ENCODE measurements at places on chromosomes 3 and 15.
A peak's percentile ranks its signal among the peaks of the same experiment; 100 is the strongest.

DNA sequence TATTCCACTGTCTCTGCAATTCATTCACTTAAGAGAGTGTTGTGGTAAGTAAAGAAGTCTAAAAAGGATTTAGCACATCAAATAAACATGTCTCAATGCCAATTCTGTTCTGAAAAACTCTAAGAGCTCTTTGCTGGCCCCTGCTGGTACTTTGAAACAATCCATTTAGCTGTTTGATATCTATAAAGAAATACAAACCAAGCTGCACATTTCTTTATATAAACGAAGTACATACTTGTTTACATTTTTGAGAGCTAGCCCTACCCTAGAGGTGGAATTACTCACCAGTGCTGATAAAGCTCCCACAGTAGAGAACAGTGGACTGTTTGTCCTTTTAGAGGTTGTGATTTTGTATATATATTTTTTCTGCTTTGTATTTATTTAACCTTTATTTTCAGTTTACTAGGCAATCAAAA is 75.5 kb downstream of the NEDD4 start:
- DNase-seq = no peak

DNA sequence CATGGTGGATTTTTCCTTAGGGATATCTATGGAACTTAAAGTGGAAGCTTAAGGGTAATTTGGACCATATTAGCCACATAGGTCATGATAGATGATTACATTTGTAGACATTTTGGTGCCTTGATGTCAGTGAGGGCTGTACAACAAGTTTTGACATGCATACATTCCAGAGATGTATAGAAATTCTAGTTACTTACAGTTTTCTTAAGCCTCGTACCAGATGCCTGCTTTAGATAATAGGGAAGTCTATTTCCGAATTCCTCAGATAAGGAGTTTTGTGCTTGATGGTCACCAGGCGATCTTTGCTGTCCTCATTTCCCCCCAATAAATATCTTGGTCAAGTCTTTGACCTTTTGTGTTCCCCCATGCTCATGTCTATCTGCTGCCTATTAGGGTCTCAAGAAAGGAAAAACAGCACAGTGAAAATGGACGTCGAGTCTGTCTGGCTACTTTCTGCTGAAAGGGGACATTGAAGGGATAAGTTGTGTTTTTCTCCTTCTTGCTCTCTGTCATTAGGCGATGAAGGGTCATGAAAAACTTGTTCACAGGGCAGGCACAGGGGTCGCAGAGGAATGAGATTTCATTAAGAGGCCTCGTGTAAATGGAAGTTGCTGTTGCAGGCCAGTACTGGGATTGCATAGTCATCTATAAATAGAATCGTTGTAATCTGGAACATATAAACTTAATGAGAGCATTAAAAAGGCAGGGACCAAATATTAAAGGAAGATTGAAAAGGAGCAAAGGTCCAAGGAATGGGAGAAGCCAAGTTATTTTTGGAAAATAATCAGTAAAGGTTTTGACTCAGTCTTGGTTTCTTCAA is 20.0 kb upstream of the SENP7 start:
- no peak for DNase-seq

GRCh38 chr15:63380151-63380807 is 1.4 kb downstream of the CA12 start:
- DNase-seq = no peak

- DNase-seq = no peak
Observed at GRCh38 chr3:61356685-61357084, 105.4 kb upstream of the FHIT start.

- no peak for DNase-seq
Observed at GRCh38 chr3:62600033-62600432, 226.7 kb upstream of the FEZF2 start.

- no peak for DNase-seq
Observed at GRCh38 chr15:81336568-81336967, 12.6 kb upstream of the STARD5 start.

DNA sequence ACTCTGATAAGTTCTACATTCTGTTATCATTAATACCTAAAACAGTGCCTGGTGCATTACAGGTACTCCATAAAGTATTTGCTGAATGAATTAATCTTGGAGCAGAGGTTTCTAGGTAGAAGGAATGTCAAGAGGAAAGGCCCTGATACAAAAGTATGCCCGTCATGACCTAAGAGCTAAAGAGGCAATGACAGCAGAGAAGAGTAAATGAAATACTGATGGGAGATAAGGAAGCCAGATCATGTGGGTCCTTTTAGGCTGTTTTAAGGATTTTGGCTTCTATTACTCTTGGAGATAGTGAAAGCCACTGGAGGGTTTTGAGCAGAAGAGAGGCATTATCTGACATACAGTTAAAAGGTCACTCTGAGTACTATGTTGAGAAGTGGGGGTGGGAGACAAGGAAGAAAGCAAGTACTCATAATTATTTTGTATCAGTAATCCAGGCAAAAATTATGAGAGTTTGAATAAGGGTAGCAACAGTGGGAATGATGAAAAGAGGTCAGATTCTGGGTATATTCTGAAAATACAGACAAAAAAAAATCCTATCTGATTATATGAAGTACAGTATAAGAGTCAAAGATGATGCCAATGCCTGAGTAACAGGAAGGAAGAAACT is 48.3 kb downstream of the DENND4A start:
- no peak for DNase-seq

DNA sequence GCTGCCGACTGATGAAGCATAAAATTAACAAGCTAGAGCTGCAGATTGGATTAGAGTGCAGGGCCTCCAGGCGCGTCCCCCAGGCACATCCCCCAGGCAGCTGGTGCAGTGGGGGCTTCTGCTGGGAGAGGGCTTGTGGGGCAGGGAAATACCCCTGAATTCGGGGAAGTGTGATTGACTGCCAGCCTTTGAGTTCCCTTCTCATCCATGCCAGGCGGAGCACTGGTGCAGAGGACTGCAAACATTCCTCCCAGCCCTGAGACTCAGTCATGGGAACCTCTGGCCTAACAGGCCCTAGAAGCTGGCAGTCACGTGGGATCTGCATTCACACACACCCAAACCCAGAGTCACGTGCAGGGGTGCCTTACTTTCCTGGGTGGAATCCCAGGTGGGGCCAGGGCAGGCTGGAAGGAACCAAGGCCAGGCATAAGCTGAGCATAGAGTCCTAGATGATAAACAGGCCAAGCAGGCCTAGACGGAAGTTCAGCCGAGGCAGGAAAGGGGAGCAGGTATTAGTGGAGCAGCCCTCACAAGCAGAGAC is 46.2 kb upstream of the SEC22A start:
- no peak for DNase-seq

GRCh38 chr3:44159696-44160300 is 81.9 kb upstream of the TOPAZ1 start:
- DNase-seq = no peak

DNA sequence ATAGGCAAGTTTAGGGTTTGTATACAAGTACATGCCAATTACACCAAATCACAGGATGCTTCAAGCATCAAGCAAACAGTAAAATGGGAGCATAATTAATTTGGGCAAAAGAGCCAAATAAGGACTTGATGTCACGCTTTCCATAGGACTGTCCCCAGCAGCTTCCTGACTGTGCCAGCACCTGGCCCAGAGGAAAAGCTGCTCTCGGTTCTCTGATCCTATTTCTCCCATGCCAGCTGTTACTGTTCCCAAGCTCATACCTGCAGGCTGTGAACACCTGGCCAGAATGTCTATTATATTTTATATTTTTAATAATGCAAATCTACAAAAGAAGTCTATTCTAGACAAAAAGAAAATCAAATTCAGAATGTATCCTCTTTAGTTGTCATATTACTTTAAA is 12.2 kb downstream of the ZXDC start:
- no peak for DNase-seq

- DNase-seq = no peak
Observed at GRCh38 chr15:60179786-60180391, 175.8 kb downstream of the FOXB1 start.

GRCh38 chr15:76235186-76235826 is 76.0 kb downstream of the ETFA start:
- DNase-seq = no peak

DNA sequence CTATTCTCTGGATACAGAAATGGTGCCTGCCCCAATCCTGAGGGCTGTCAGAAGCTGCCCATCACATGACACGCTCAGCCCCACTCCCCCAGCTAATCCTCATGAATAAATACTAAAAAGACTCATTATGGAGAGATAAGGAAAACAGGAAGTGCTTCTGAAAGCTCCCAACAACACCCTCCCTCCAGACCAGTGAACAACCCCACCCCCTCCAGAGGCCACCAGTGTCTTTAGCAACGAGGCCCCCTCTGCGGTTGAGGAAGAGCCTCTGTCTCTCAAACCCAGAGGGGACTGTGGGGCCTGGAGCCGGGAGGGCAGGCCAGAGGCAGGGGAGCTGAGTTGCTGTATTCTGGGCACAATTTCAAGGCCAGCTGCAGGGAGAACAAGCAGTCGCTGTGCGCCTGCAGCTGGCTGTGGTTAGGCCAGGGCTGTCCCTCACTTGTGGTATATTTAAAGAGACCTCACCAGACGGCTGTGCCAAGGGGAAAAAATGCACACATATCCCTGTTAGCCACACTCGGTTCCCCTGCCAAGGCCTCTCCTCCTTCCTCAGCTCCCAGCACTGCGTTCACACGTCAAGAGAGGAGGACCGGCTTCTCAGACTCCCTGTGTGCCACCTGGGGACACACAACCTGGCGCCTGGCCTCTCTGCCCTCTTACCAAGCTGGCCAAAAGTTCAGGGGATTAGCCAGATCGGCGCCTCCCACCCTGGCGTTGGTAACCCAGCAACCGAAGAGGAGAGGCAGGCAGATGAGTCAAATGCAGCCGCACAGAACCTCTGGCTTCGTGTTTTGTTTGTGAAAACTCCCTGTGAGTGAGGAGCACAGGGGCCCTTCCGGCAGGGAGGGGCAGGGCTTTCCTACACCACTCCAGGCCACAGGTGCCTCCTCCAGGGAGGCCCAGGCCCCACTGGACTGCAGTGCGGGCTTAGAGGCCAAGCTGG is 101.2 kb upstream of the ETV5 start:
- no peak for DNase-seq

DNA sequence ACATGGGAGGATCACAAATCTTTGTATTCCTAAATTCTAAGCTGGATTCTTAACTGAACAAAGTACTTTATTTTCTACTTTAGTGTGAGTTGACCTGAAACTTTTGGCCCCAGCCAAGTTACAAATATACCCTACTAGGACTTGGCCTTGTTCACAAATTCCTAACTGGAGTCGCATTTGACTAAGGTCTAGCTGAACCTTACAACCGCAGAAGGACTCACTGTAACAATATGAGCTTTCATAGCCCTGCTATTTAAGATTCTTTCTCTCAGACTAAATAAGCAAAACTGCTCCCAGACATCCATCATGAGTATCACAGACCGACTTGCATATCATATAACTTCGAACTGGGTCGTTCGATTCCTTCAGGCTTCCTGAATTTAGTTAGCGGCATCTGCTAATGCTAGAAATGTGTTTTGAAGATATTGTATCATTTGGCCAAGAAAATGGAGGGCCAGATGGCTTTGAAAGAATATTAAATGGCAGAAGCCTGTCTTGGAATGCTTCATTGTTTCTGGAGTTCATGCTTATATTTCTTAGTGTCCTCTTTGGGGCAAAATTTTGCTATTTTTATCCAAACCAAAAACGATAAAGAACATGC is 28.4 kb upstream of the ADAMTS9 start:
- DNase-seq = no peak

GRCh38 chr15:39580485-39581241 is at the start of gene THBS1:
TSS of gene THBS1 (plus strand) at chr15:39581079. CDS start at chr15:39581858, 779 bp downstream.
- peak; percentile 38 for DNase-seq

- no peak for DNase-seq
Observed at GRCh38 chr3:23105048-23105447, 98.1 kb upstream of the UBE2E2 start.

GRCh38 chr15:31274496-31275330 is 51.9 kb upstream of the KLF13 start:
- DNase-seq = no peak

- DNase-seq = no peak
Observed at GRCh38 chr3:153232851-153233271, 70.8 kb downstream of the RAP2B start.

DNA sequence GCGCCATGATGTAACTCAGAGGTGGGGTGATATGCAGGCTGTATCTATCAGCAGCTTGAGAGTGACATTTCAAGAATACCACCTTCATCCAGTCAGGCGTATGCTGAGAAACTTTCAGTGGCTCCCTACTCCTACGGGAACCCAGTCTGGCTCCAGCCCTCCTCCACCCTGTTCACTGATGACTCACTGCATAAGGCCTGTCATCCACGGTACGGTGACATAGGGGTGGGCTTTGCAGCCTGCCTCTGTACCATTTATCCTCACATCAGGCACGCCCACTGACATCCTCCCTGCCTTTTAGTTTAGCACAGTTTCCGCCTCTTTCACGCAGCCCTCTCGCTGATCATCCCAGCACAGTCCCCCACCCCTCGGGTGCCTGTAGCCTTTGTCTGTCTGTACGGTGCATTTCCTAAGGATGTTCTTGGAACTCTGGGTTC is 11.7 kb downstream of the PXYLP1 start:
- DNase-seq = peak; percentile 37

DNA sequence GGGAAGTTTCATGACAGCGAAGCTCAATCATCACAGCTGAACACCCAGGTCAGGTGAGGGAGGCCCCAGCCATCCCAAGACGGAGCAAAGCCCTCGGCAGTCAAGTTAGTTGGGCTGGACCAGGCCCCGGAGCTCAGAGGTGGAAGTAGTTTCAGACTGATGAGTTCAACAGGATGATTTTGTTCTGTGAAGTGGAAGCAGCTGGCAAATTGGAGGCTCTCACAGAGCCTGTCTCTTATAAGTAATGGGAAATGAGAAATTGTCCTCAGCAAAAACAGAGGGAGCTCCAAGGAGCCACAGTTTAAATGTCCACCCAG is 245.1 kb downstream of the XXYLT1 start:
- DNase-seq = no peak

DNA sequence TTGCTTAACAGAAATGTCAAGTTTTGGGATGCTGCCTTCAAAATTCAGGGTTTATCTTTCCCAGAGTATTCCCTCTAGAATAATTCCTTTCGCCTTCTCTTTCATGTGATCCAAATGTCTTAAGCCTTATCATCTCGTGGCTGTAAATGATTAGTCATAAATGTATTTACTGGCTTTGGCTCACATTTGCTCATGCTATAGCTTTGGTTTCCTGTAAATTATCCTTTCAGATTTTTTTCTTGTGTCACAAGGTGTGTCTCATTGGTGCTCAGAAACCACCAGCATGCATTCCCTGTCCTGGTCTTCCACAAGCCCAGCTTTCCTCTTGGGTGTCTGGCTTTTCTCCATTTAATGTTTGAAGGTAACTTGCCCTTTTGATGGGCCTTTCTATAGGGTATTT is 692.7 kb upstream of the ALCAM start:
- DNase-seq = no peak

DNA sequence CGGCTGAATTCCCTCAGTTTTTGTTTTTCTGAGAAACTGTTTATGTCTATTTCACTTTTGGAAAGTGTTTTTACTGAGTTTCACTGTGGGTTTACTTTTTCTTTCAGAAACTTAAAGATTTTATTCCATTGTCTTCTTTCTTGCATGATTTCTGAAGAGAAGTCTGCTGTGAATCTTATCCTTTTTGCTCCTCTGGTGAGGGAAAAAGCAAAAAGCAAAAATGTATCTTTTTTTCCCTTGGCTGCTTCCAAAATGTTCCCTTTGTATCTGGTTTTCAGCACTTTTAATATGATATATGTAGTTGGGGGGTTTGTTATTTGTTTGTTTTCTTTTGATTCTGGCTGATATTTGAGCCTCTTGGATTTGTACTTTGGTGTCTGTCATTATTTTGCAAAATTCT is 538.0 kb downstream of the GABRG3 start:
- no peak for DNase-seq

- no peak for DNase-seq
Observed at GRCh38 chr15:97319291-97319690, 641.2 kb upstream of the ARRDC4 start.

Measured in stimulated activated CD4-positive, alpha-beta T cell treated with anti-CD3 and anti-CD28 coated beads, Interleukin-2, amount 100 ng/mL, for 48 hours (primary cell).